Activated CD4-positive, CD25-positive, alpha-beta regulatory T cell (primary cell): ENCODE measurements at places on chromosomes 16 and 17.

- no peak for DNase-seq
These were observed 65.0 kb downstream of the RPA1 start for GRCh38 chr17:1894753-1895339.

GRCh38 chr16:77540646-77541045, 105.8 kb upstream of the ADAMTS18 start:
- no peak for DNase-seq

GRCh38 chr16:46673320-46674013, 15.5 kb downstream of the VPS35 start:
- DNase-seq, result no peak

DNA sequence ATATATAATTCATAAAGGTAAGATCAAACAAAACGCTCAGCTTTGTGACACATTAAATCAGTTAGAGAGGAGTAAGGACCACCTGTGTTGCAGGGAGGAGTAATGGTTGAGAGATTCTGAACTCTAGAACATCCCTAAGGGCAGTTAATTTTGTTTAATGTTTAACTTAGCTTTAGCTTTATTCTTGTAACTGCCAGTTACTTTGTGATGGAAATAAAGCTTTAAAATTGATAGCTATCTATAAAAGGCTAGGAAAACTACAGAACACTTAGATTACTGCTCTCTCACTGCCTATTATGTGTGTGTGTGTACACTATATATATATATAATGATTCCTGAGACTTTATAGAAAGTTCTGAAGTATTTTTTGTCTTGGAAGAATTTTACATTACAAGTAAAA, 37.8 kb downstream of the PTRH2 start:
- DNase-seq, result no peak

DNA sequence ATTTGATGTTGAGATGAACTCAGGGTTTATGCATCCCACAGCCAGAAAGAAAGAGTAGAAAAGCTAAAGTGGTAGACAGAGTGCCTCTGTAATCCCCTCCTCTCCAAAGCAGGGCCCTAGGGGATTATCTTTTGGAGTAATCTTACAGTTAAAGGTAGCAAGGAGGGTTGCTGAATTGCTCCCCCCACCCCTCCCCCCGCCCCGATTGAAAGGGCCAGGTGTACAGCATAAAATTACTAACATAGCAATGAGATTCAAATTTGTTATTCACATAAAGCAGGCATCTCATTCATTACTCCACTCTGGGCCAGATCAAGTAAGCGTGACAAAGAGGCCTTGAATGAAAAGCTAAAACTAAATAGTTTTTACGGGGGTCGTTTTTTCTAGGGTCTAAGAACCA, 72.7 kb downstream of the STH start:
- DNase-seq, result no peak

DNA sequence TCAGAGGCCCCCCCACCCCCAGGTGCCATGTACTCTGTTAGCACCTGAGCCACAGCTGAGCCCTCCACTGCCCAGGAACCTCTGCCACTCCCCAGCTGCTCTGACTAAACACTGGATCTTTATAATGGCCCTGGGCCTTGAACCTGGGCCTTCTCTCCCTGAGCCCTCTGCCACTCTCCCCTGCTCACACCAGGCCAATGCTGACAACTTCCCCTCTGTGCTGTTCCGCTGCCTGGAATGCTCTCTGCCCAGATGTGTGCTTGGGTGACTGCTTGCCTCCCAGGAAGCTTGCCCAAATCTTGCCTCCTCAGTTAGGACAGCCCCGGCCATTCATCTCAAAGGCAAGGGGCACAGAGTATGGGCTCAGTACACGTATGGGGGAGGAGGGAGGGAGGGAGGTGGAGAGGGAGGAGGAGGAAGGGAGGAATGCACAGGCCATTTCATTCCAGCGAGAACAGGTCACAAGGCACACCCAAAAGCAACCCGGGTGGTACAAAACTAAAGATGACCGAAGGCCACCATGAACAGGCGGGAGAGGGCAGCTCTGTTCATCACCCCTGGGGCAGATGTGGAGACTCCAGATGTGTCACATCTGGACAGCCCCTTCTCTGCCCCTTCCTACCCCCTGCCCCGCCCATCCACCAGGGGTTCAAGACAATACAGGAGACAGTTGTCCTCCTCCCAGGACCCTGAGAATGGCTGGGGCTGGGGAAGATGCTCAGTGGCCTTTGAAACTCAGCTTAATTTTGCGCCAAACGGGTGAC, 15.3 kb upstream of the TNFRSF13B start:
- DNase-seq, result no peak

DNA sequence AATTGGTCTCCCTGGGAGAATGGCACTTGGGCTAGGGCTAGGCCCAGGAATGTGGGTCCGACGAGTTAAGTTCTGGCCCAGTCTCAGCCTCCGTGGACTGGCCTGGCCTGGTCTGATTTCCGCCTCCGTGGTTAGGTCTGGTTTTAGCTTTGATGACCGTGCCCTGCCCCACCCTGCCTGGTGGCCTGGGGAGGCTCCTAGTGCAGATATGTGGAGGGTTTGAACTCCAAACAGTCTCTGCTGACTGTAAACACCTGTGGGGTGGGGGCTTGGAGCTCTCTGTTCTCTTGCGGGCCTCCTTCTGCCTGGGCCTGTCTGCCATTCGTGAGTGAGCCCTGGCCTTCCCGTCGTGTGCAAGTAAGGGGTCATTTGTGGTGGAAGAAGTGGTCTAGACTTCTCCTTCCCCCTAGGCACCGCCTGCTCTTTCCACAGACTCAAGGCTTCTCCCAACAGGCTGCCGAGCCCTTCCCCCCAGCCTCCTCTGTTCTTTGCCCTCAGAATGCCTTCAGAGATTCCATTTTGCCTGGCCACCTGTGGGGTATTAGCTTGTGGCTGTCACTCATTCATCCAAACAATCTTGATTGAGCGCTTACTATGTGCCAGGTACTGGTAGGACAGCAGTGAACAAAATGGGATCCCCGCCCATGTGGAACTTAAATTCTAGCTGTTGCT, 1.6 kb downstream of the ATP6V0C start:
- no peak for DNase-seq

GRCh38 chr16:47144559-47144877, 773 bp upstream of the NETO2 start:
- no peak for DNase-seq

GRCh38 chr17:49640556-49640955, 37.3 kb downstream of the SPOP start:
- DNase-seq, result no peak

- DNase-seq, result no peak
These were observed 48.6 kb upstream of the MNT start for GRCh38 chr17:2449486-2449885.

GRCh38 chr17:28331891-28332420, 3.3 kb downstream of the IFT20 start:
- no peak for DNase-seq

DNA sequence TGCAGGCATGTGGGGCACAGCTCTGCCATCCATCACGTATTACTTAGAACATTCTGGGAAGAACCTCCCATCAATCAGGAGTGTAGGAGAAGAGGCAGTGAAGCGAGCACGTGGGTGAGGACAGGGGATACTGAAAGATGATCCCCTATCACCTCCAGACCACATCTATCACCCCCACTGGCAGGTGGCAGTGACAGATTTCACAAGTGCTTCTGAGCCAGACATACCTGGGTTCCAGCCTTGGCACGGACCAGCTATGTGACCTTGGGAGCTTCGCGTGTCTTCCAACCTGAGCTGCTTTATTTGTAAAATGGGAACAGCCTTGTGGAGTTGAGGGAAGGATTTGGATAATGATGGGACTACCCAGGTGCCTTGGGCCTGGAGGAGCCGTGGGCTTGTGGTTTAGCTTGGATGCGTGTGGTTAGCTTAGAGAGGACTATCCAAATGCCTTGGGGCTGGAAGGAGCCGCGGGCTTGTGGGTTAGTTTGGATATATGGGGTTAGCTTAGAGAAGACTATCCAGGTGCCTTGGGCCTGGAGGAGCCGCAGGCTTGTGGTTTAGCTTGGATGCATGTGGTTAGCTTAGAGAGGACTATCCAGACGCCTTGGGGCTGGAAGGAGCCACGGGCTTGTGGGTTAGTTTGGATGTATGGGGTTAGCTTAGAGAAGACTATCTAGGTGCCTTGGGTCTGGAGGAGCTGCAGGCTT, 206.4 kb downstream of the ENGASE start:
- no peak for DNase-seq
